Left ventricle myocardium superior (tissue), 1 donor: ENCODE measurements at places on chromosomes 1 and 21. TPM values are rescaled to one million over a fixed set of nuclear protein-coding genes. Genes with fewer than 3 reads are reported as not detected.

The GPR37L1 gene
- total RNA-seq: 0.07 TPM

The SELP gene
- 7.4 TPM for total RNA-seq

The COL8A2 gene
- 0.67 TPM for total RNA-seq

The GSTM1 gene
- total RNA-seq: not detected

The CD52 gene
- 6.3 TPM for total RNA-seq

The PDE4B gene
- total RNA-seq: 19.4 TPM

The ELAPOR1 gene
- 0.30 TPM for total RNA-seq

The ZBTB7B gene
- total RNA-seq: 58.9 TPM

The CLCA2 gene
- total RNA-seq: not detected

The KCNE1 gene
- 5.3 TPM for total RNA-seq

The TEX38 gene
- not detected for total RNA-seq

The DYRK3 gene
- total RNA-seq: 22.2 TPM

DNA sequence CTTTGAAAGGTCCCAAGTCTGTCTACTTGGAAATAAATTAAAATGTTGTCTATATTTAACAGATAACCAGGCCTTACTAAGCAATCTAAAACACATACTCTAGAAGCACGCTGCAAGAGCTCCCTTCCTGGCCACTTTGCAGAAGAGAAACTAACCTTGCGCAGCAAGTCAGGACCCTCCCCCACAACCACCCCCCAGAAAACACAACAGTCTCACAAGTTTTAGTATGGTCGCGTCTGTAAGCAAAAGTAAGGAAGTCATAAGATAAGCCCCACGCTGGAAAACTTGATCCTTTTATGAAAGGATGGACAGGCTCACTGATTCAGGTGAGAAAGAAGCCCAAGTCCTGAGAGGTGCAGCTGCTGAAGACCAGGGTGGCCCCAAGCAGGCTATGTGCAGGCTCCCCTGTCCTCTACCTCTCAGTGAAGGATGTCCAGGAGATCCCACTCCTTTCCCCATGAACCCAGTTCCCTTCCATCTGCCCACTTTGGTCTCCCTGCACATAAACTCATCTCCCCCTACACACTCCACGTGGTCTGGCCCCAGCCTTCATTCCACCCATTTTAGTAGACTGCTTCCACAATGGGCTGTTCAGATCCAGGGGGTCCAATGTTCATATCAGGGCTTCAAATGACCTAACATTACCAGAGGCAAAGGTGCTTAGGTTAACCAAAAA lies 23.8 kb downstream of the HIVEP3 start:
- no peak for DNase-seq

DNA sequence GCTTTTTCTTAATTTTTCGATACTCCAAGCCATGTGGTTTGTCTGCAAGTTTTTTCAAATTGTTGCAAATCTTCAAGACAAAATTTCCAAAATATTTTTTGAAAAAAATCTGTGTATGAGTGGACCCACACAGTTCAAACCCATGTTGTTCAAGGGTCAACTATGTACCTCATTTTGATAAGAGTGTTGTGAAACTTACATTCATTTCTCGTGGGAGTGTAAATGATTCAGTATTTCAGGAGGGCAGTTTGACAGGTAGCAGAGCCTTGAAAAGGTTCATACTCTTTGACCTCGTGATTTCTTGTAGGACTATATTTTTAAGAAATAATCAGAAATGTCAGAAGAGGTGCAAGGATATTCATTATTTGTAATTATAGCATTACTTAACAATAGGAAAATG lies 68.0 kb downstream of the ANGPTL1 start:
- DNase-seq: no peak

GRCh38 chr1:201016211-201016651 lies 7.3 kb downstream of the KIF21B start:
- DNase-seq: peak; percentile 53

GRCh38 chr1:189438808-189439207 lies 1038.9 kb downstream of the BRINP3 start:
- DNase-seq: no peak

- no peak for DNase-seq
These were observed 22.0 kb upstream of the FHAD1 start for GRCh38 chr1:15224974-15225373.

DNA sequence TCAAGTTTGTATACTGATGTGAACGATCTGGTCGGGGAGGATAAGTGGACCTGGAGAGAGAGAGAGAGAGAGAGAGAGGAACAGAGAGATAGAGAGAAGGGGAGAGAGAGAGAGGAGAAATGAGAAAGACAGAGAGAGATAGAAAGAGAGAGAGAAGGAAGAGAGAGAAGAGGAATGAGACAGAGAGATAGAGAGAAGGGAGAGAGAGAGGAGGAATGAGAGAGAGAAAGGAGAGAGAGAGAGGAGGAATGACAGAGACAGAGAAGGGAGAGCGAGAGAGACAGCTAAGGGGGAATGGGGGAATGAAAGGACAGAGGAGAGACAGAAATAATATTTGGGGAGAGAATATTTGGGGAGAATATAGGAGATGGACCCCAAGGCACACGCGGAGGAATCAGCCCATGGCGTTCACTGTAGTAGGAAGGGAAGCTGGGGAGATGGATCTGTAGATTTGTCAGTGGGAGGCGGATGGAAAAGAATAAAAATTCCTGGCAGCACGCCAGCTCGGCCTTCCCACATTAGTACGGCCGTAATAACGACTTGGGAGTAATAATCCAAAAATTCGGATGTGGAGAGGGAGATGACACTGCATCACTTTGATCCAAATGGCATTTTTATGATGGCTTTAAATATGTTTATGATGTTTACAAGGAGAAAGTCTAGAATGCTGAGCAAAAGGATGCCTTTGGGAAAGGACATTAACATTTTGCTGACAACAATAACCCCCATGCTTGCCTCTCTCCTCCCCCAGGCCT lies 159.8 kb upstream of the KCNJ6 start:
- no peak for DNase-seq

DNA sequence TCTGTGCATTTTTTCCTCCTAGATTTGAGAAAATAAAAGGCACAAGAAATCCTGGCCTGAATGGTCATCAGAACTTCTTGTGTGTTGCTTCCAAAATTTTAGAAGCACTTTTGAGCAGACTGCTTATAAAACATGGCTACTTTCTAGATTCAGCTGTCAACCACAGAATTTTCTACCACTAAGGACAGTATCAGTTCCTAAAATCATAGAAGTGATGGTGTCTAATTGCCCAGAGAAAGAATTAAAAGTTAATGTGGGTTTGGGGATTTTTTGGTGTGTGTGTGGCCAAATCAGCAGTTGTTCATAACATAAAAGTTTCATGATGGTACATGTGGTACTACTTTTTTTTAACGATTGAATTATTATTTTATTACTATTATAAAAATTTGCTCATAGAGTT lies 171.4 kb upstream of the SNX7 start:
- DNase-seq: no peak

GRCh38 chr21:36828891-36829515 lies 130.1 kb downstream of the SIM2 start:
- DNase-seq: no peak

- no peak for DNase-seq
These were observed 64.1 kb downstream of the TIAM1 start for GRCh38 chr21:31279986-31280385.

- DNase-seq: peak; percentile 94
These were observed 48.4 kb upstream of the CD34 start for GRCh38 chr1:207959141-207959825.

GRCh38 chr1:237041795-237042525 lies at the start of gene RYR2:
Gene RYR2 (plus strand): TSS chr1:237042184. CDS start chr1:237042522, 338 bp downstream.
- DNase-seq: peak; percentile 76

DNA sequence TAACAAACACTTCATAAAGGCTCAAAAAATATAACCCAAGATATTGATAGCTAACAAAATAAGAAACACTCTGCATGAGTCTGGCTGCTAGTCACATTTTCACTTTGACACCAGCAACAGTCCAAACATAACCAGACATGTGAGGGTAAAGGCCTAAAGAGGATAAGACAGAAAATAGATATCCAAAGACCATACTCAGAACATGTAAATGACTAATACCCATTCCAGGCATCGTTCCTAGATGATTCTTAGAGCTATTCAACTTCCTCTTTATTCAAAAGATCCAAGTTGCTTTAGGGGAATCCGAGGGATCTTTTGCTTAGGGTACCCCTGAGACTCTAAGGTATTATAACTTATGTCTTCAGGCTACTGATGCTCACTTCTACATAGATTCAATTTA lies 5.1 kb downstream of the COL24A1 start:
- no peak for DNase-seq

DNA sequence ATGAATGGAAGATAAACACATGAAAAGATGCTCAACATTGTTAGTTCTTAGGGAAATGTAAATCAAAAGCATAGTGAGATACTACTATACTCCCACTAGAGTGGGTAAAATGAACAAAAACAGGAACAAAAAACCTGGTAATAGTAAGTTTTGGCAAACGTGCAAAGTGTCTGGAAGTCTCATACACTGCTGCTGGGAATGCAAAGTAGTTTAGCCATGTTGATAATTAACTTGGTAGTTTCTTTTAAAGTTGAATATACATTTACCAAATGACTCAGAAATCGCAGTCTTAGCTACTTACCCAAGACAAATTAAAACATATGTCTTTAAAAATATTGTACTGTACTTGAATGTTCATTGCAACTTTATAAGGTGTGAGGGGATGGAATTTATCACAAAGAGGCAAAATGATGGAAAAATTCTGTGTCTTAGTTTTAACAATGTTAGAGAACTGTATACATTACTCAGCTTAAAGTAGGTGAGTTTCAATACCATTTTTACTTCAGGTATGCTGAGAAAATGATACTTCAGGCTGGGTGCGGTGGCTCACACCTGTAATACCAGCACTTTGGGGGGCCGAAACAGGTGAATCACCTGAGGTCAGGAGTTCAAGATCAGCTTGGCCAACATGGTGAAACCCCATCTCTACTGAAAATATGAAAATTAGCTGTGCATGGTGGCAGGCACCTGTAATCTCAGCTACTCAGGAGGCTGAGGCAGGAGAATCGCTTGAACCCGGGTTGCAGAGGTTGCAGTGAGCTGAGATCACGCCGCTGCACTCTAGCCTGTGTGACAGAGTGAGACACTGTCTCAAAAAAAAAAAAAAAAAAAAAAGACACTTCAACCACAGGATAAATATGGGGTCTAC lies 102.3 kb downstream of the PDE4B start:
- no peak for DNase-seq

- DNase-seq: no peak
These were observed 1973.8 kb downstream of the MRPL39 start for GRCh38 chr21:23633447-23633940.

DNA sequence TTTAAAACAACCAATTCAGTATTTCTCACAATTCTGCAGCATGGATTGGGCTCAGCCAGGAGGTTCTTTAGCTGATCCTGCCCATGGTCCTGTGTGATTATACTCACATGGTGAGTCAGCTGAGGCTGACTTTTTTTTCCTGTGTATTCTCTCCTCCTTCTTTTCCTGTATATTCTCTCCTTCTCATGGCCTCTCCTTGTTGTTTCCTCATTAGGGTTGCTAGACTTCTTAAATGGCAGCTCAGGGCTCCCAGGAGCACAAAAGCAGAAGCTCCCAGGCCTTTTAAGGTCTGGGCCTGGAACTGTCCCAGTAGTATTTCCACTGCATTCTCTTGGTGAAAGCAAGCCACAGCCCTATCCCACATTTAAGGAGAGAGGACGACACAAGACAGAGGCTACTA lies 26.8 kb downstream of the VANGL1 start:
- DNase-seq: no peak

DNA sequence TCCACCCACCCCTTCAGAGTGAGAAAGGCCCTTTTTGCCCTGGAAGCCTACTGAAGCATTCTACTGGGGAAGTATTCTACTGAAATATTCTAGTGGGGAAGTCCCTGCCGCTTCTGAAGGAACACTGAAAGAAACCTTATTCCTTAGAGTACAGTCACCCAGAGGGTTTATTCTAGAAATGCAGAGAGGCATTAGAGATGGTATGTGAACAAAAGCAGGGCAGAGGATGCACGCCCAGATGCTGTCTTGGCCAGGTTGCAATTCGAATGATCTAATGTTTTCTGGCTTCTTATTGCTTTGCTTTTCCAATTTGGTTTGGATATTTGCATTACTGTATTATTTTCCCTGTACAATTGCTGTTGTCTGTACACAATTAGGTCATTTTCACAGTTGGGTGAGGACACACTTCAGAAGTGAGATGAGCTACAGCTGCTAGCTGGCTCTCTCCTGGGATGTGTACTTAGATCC lies 37.1 kb downstream of the CCN1 start:
- no peak for DNase-seq

GRCh38 chr21:44335266-44336059 lies 3.7 kb downstream of the CFAP410 start:
- no peak for DNase-seq

DNA sequence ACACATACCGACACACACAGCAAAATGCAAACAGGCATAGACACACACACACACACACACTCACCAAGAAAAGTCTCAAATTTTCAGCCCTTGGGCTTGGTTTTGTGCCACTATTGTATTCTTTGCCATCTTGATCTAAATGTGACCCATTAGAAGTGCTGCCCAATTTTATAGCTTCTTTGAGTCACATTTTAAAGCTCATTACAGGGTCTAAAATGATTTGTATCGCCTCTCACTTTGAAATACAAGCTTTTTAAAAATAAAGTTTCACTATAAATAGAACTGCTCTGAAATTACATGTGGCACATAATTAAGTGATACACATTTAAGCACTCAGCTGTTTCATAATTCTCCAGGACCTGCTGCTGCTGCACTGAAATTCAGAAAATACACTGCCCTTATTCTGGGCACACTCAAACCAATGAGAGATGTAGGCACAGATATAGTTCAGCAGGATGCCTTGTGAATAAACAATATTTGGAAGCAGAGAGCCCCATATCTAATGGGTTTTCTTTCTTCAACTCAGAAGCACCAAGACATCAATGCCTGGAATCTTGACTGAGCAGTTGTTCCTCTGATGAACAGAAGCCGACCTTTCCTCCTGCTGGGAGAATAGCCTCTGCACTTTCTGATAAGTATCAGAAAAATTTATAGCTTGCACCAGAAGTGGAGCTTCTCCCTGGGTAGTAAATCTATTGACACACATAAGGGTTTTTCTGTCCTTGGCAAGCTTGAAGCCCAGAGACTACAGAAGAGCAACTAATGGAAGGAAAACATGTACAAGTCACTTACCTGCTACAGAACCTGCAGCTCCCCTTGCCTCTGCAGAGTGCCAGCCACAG lies 37.0 kb upstream of the PLPPR4 start:
- DNase-seq: no peak

GRCh38 chr21:44397431-44398031 lies 44.1 kb downstream of the TRPM2 start:
- DNase-seq: no peak

DNA sequence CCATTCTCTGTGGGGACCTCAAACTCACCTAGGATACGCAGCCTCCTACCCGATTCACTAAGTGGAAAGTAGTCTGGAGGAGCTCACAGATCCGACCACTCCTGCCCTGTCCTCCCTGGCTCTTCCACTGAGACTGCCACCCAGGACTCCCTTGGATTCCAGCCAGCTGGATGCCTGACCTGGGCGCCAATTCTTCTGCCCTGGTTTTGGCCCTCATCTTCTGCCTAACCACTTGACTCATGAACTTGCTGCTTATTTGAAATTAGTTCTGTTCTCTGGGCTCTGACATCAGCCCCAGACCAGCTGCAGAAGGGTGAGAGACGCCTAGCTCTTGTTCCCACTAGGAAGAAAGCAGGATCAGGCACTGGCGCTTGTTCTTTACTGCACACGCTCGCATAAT lies 48.9 kb downstream of the SLC35D1 start:
- peak; percentile 56 for DNase-seq
